Lung microvascular endothelial cell (primary cell): ENCODE measurements at places on chromosomes 16 and 17. TPM values are rescaled to one million over a fixed set of nuclear protein-coding genes. Genes with fewer than 3 reads are reported as not detected.

GRCh38 chr17:296379-296778, 56.2 kb downstream of the RPH3AL start:
- DNase-seq: no peak

GRCh38 chr17:30360086-30360808, 18.5 kb upstream of the CPD start:
- no peak for DNase-seq

- no peak for DNase-seq
These were observed 193.0 kb upstream of the ZFHX3 start for GRCh38 chr16:73240920-73241319.

DNA sequence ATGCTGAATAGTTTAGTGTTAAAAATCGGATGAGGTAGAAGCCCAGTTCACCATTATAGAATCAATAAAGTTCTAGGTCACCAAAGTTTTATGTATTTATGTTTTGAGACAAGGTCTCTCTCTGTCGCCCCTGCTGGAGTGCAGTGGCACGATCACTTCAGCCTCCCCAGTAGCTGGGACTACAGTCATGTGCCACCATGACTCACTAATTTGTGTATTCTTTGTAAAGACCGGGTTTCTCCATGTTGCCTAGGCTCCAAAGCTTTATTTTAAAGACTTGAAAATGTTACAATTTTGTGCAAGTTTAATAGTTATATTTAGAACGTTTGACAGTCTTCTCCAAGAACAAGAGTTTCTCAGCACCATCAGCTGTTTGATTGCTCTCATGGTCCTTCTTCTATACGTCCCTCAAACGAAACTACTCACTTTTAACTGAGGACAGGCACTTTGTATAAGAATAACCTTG, 32.1 kb downstream of the NDE1 start:
- peak; percentile 91 for DNase-seq

KRTAP4-2 gene
- total RNA-seq: not detected in 2 replicates

C17orf78 gene
- total RNA-seq: not detected in 2 replicates

- DNase-seq: no peak
These were observed 12.3 kb upstream of the ADCY7 start for GRCh38 chr16:50254072-50254471.

KCNAB3 gene
- total RNA-seq: 0.22 and 0.40 TPM in 2 replicates

DNA sequence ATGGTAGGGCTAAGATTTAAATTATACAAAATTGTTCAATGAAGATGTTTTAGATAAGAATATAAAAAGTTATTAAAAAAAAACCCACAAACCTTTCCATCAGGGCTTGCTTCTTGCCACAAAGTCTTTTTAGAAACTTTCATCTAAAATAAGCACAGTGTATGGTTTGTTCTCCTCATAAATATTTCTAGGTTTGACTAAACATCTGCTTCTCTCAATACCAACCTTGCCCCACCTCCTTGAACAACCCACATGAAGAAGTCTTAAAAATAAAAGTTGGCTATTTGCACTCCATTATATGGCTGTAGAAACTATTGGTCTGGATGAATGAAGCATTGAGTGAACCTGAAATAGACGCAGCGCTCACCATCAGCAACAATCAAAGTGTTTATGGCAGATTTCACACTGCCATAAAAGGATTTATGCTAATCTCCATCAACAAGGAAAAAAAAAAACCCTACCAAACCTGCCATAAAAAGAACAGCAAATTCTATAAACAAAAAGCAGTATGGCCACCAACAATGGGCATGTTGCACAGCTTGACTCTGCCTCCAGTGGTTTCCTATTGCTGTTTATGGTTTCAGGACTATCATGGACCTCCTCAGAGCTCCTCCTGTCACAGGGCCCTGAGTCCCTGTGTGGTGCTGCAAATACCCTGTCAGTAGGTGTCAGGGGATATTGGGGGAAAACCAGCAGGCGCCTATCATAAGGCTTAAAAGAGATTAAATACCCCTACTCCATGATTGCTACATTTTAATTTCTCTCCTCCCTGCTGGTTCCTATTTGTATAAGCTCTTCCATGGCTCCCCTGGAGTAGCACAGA, 37.6 kb downstream of the SNX11 start:
- no peak for DNase-seq

DNA sequence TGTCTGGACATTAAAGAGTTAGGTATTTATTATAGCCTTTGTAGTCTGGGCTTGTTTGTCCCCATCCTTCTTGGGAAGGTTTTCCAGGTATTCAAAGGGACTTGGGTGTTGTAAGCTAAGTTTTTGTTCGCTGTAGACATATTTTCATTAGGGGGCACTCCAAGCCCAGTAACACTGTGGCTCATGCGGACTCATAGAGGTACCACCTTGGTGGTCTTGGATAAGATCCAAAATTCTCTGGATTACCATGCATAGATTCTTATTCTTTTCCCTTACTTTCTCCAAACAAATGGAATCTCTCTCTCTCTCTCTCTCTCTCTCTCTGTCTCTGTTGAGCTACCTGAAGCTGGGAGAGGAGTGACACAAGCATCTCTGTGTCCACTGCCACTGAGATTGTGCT, 48.9 kb downstream of the ERCC4 start:
- no peak for DNase-seq

EFCAB13 gene
- total RNA-seq: 2.4 and 6.2 TPM in 2 replicates

DNA sequence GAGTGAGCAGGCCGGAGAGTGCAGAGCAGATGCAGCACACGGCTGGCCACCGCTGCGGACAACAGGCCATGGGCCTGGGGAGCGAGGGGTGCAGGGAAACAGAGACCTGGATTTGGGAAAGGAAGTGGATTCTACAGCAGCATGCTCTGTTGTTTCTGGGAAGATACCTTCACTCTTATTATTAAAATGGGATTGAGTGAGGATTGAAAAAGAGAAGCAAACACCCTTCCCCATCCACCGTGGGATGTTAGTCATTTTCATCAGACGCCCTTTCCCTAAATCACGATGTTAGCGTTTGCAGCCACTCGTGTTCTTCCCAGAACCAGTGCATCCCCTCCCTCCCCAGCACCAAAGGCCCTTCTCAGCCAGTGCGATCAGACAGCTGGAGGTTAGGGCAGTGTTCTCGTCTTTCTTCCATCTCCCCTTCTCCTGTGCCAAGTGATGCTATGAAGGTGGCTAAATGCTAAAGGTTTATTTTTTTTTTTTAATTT, 196.5 kb upstream of the CHMP6 start:
- no peak for DNase-seq

CHST5 gene
- not detected in 2 replicates for total RNA-seq
